ENCODE measurements at places on chromosomes 13 and 19.

DNA sequence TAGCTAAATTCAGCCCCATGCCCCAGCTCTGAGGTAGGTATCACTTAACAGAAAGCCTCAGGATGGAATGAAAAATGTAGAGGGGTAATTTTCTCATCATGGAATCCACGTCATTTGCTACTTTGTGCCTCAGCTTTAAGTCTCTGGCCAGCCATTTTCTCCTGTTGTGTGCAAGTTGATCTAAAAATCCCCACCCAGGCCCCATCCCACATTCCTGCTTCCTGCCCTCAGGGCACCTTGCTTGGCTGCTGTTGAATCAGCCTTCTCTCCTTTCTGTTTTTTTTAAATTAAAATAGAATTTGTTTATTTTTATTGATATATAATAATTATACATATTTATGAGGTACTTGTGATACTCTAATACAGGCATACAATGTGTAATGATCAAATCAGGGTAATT, 179.9 kb upstream of the TSHZ3 start:
- no peak for DNase-seq

DNA sequence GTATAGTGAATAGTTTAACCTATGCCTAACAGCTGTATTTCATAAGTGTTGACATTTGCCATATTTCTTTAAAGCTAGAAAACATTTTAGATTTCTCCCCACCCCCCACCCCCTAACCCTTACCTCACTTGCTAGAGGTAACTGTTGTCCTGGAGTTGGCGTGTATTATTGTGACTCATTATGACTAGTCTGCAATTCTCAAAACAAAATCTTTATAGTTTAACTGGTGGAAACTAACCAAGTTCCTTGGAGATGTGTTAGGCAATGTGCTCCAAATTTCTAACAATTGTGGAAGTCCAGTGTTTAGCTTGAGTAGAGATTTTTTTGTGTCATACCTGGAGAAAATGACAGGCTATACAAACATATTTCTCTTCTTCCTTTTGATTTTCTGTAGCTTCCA, 38.0 kb downstream of the KCTD4 start:
- no peak for DNase-seq

- no peak for DNase-seq
Measured at GRCh38 chr13:60759499-60759898, 362.5 kb downstream of the TDRD3 start.

- no peak for DNase-seq
Measured at GRCh38 chr19:31543456-31543855, 194.2 kb upstream of the TSHZ3 start.

DNA sequence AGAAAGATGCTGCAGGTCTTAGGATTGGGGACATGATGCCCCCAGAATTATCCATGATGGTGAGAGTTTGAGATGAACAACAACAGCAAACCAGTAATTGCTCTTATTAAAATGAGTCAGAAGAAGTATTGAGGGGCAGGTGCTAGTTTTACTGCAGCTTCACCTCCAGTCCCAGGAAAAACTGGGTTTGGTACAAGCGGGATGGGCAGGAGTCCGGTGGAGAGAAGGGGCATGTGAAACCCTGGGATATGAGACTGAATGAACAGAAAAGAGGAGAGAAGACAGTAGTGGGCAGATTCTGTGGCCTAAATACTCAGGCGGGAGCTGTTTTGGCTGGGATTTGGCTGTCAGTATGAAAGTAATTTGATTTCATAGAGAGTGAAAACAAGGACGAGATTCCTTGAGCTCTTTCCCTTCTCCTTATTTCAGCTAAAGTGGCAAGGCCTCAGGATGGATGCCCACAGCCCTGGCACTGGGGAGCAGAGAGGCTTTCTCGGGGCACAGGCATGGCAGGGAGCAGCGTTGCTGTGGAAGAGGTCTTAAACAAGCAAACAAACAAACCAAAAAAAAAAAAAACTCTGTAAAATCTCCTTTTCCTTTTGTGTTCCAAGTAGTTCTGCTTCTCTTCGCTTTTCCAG, 30.7 kb downstream of the NFIX start:
- DNase-seq = no peak

DNA sequence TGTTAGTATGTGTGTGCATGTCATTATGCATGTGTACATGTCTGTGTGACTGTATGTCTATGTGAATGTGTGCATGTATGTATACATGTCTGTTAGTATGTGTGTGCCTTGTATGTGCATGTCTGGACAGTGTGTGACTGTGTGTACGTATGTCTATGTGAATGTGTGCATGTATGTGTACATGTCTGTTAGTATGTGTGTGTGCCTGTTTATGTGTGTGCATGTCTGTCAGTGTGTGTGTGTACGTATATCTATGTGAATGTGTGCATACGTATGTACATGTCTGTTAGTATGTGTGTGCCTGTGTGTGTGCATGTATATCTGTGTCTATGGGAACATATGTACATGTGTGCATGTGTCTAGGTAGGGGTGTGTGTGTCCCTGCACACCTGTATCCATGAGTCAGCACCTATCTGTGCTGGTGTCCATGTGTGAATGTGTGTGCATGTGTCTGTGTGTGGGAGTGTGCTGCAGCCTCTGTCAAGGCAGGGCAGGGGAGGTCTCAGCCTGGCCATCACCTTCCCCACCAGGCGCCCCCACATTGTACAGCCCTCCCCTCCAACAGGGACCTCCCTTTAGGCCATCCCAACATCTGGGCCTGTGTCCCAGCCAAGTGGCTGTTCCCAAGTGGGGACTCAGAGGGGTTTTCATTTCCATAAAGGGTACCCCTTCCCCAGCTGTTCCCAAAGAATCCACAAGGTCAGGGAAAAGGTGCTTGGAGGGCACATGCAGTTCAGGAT, 4.4 kb downstream of the GAS6 start:
- DNase-seq = peak; percentile 14

DNA sequence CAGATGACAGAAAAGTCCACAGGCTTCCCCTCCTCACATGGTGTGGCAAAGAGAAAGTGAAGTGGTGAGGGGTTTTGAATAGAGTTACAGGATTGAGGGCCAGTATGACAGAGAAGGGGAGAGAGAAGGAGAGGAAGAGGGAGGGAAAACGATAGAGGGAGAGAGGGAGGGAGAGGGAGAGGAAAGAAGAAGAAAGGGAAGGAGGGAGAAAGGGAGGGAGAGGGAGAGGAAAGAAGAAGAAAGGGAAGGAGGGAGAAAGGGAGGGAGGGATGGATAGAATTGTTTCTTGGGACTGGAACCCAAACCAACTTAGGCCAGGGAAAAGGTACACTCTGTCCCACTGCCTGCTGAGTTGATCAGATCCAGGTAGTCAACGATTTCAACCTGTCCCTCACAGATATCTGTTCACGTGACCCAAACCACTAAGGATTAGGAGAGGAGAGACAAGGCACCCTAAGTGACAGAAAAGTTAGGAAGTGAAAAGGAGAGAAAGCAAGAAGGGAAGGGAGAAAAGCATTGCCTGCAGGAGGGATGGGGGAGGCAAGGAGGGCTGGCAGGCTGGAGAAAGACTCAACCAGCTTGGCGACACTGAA, 8.1 kb upstream of the IGFL3 start:
- no peak for DNase-seq

DNA sequence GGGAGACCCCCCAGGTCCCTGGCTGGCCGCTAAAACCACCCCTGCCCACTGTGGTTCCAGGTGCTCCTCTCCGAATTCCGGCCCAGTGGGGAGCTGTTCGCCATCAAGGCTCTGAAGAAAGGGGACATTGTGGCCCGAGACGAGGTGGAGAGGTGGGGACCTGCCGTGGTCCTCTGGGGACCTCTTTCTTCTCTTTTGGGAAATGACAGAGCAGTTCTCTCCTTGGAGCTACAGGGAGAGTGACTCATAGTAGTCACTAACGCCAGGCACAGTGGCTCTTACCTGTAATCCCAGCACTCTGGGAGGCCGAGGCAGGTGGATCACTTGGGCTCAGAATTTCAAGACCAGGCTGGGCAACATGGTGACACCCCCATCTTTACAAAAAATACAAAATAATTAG, 7.3 kb downstream of the PTGER1 start:
- no peak for DNase-seq

DNA sequence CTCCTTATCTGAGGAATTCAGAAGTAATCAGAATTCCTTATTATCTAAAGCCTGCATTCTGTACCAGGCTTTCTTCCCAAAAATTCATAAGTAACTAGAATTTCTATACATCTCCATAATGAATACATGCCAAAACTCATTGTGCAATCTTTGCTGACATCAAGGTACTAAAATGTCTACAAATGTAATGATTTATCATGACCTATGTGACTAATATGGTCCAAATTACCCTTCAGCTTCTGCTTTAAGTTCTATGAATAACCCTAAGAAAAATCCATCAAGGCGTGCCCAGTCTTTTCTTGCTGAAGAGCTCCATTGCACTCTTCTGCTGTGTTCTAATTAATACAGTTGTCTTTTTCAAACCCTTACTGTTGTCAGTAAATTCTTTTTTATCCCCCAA, 58.5 kb upstream of the SLITRK1 start:
- no peak for DNase-seq

GRCh38 chr13:32036757-32037156, 5.2 kb downstream of the FRY start:
- DNase-seq = no peak

GRCh38 chr19:29514525-29515232, 11.1 kb upstream of the VSTM2B start:
- DNase-seq = no peak

GRCh38 chr19:23512151-23512925, 117.1 kb upstream of the ZNF91 start:
- DNase-seq = no peak
